Activated CD8-positive, alpha-beta memory T cell treated with anti-CD3 and anti-CD28 coated beads for 24 hours (primary cell): ENCODE measurements at places on chromosomes 2 and 18.

DNA sequence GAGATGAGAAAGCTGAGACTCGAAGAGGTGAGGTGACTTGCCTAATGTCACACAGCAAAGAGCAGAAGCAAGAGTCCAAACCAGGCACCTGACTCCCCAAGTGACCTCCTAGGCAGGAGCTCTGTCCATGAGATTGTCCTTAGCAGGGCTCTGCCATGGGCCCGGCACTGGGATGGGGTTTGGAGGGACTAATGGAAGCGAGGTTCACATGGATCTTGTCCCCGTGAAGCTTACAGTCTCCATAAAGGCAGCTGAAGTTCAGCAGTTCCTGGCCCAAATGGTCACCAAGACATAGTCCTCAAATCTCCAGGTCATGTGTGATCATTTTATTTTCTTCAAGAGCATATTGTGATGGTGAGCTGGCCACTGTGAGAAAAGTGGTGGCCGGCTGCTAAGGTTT lies 57.0 kb upstream of the AFF3 start:
- no peak for DNase-seq

DNA sequence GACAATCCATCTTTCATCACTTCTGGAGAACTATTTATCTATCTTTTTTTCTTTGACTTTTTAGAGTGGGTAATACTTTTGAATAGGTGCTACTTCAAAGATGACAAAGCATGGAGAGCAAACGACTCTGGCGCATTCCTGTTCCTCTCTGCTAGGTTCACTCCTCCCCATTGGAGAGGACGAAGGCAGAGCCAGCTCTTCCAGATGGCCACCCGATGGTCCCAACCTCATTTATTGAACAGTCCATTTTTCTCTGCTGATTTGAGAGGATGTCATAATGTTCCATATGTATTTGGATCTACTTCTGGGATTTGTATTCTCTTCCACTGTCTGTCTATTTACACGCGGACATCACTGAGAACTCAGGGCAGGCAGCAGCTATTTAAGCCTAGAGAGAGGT lies 284.3 kb upstream of the CXCR4 start:
- DNase-seq: no peak

DNA sequence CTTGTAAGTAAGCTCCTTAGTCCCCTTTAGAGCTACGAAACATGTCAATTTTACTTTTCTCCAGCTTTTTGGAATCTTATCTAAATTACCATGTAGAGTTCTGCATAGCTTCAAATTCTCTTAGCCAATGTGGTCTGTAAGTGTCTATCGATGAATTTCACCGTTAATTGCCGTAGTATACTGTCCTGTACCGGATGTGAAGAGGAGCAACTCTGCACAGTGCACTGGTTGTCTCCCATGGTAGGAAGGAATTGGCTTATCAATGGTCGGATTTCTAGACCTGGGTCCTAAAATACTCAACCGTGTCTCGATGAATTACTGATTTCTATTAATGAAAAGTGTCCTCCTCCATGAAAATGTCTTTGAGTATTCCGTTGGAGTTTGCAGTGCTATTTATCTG lies 1.9 kb downstream of the NOP58 start:
- no peak for DNase-seq

DNA sequence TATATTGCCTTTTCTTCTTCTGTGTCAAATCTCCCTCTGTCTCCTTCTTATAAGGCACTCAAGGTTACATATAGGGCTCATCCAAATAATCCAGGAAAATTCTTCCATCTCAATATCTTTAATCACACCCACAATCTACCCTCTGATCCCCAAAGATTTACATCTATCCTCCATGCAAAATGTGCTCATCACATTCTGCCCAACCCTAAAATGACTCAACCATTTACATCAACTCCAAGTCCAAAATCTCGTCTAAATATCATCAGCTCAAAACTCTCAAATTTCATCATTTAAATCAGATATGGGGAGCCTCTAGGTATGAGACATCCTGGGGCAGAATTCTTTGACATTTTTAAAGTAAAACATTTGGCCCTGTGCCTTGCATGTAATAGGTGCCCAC lies 1349.8 kb downstream of the SUCLG1 start:
- DNase-seq: no peak

DNA sequence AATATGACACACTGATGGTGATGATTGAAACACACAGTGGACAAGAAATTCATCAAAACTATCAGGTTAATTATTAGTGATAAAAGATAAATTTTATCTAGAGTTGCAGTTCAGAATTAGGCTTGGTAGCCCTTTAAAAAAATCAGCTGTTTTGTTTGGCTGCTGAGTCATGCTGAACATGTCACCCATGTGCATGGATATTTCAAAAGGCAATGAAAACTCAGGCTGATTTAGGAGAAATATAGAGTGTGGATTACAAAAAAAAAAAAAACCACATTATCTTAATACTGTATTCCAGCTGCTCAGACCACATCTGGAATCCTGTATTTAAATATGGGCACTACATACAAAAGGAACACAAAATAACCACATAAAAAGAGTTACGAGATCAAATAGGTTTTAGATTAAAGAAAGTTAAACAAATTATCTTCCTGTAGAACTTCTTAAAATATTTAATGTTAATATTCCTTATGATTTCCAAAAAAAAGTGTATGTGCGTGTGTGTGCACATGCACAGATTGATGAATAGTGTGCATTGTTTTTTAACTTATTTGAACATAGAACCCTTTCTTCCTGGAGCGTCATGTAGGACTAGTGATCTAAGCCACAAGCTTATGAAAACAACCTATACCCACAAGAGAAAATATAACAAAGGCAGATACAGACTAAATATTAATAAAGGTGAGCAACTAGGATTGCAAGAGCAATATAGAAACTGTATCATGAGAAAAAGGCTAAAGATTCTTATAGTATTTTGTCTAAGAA lies 186.2 kb downstream of the STK39 start:
- no peak for DNase-seq

- DNase-seq: no peak
Observed at GRCh38 chr18:63834471-63835113, 52.9 kb upstream of the SERPINB2 start.

DNA sequence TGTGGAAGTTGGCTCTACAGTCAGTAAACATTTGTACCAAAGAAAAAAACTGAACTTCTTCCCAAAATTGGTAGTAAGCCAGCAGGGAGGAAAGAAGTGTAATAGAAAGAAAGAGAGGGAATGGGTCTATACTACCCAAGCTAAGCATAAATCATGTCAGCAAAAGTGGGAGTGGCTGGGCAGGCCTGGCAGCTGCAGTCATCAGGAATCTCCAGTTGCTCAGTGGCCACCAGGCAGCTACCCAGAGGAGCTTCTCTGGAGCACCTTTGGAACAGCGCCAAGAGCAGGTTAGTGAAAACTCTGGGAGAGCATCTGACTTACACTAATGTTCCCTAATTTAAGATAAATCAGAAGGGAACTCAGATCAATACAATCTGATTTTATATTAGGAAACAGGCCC lies 14.3 kb downstream of the FRZB start:
- no peak for DNase-seq
